Neuronal stem cell (in vitro differentiated cells): ENCODE measurements at places on chromosomes 5 and 9.

DNA sequence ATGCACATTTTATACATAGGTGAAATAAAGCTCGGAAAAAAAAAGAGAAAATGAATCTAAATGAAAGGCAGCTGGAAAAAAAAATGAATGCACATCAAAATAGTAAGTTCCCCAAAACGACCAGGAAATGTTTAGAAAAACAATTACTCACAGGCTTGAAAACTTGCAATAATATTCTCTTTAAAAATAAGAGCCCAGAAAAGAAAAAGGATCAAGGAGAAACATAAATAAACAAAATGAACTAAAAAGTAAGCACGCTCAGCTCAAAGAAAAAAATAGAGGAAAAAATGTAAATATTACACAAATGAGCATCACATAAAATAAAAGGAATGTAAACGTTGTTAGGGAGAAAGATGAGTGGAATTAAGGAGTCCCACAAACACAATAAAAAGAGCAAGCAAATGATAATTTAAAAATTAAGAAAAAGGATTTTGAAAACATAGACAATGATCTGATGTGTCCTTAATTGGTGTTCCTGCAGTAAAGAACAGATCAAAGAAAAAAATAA, 54.2 kb downstream of the SLC27A6 start:
- DNase-seq: no peak

- DNase-seq: no peak
Observed at GRCh38 chr5:72130351-72130761, 23.1 kb downstream of the MAP1B start.

DNA sequence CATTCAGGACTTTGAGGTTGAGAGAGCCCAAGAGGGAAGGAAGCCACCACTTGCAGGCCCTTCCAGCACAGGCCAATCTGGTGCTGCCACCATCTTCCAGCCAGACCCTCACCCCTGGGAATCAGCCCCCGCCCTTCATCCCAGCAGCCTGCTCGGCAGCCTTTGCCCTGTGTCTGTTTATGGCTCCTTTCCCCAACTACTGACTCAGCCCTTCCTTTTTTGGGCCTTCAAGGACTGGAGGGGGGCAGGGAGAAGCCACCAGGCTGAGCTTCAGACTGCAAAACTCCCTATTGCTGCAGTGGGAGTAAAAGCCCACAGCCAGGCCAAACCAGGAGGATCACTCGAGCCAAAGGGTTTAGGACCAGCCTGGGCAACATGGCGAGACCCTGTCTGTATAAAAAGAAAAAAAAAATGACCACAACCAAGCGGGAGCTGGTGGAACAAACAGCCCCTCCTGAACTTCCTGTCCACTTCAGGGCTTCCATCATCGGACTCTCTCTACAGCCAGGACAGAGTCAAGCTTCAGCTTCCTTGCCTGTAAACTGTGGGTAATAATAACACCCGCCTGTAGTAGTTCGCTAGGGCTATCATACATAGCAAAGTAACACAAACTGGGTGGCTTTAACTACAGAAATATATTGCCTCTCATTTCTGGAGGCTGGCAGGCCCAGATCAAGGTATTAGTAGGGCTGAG, 85.9 kb upstream of the IL17B start:
- DNase-seq: no peak

- DNase-seq: no peak
Observed at GRCh38 chr9:98784831-98785806, 11.2 kb downstream of the ANKS6 start.

- DNase-seq: no peak
Observed at GRCh38 chr5:82885627-82886389, 191.4 kb downstream of the TMEM167A start.
